Stimulated activated CD8-positive, alpha-beta memory T cell treated with anti-CD3 and anti-CD28 coated beads, Interleukin-4, amount 100 ng/mL, for 24 hours (primary cell): ENCODE measurements at places on chromosomes 6 and 20.

- DNase-seq = no peak
Measured at GRCh38 chr6:139161817-139162284, 27.0 kb downstream of the HECA start.

GRCh38 chr20:45041464-45042337, 59.2 kb downstream of the KCNS1 start:
- no peak for DNase-seq

DNA sequence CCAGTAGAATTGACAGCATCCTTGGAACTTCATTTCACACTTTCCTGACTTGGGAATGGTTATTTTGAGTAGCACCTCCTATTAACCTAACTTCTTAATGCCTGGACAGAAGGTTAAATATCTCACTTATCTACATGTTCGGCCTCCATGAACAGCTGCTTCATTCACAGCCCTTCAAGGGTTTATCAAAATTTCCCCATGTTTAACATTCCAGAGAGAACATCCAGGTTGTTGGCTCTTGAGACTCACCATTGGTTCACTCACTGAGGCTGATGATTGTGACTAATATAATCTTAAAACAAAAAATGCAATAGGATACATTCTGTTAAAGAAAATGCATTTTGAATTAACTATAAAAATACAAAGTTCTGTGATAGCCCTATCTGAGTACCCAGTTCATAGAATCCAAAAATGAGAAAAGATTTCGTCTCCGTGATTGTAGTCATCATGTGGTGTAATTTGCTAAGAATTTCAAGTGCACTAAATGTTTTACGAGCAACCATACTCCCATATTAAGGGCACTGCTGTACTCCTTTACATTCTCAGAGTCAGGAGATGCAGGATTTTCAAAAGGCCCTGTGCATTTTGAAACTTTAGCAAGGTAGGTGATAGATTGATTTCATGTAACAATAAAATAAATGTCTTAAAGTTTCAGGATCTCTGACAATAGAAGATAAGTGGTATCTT, 260.6 kb upstream of the TAB2 start:
- no peak for DNase-seq

DNA sequence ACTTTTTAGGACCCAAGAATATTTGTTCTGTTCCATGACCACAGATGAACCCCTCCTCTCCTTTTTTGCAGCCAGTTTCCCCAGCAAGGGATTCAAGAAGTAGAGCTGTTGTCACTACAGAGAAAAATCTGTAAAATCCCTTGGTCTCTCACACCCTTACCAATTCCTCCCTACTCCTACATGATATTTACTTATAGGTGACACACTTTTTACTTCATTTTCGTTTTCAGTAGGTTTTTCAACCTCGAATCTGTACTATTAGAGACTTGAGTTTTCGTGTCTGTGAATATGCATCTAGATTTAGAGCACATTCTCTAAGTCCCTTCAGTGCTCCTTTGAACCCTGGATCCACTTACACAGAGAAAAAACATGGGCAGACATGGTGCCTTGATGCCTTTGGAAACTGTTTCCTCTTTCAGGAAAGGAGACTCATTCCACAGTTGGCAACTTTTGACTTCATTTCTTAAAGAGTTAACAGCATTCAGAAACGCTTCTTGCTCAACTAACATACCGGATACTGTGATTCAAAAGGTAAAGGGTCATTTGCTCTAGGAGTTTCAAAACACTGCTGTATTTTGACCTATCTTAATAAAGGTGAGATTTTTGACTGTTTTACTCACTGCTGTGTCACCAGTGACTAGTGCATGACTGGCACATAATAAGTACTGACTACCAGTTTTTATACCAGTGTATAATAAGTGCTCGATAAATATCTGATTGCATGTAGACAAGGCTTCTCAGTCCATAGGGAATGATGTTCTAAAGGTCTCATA, 50.6 kb downstream of the LAMA4 start:
- DNase-seq = no peak

DNA sequence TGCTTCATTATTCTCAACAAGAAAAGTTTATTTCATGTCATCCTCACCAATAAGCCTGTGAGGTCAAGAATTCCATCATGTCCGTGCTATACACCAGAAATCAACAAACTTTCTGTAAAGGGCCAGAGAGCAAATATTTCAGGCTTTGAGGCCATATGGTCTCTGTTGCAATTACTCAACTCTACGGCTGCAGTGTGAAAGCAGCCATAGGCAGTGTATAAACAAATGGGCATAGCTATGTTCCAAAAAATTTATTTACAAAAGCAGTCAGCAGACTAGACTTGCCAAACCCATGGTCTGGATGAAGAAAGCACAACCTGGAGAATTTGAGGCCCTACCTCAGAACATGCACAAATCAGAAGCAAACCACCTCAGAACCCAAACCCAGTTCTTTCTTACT, 118.5 kb downstream of the PCSK2 start:
- no peak for DNase-seq
